CD8-positive, alpha-beta memory T cell (primary cell): ENCODE measurements at places on chromosomes 2 and 18. TPM values are rescaled to one million over a fixed set of nuclear protein-coding genes. Genes with fewer than 3 reads are reported as not detected.

SMYD1 gene
- polyA plus RNA-seq, result not detected

CNOT11 gene
- polyA plus RNA-seq, result 70.0 TPM

MZT2B gene
- 179 TPM for polyA plus RNA-seq

MC4R gene
- polyA plus RNA-seq, result not detected

ADRA2B gene
- not detected for polyA plus RNA-seq

TNS1 gene
- not detected for polyA plus RNA-seq

TRABD2A gene
- 36.6 TPM for polyA plus RNA-seq

CAVIN2 gene
- not detected for polyA plus RNA-seq

SGPP2 gene
- 2.2 TPM for polyA plus RNA-seq

DIS3L2 gene
- 16.4 TPM for polyA plus RNA-seq

GYPC gene
- 226 TPM for polyA plus RNA-seq

EVX2 gene
- not detected for polyA plus RNA-seq

POTEC gene
- not detected for polyA plus RNA-seq

TMEFF2 gene
- not detected for polyA plus RNA-seq

LRATD1 gene
- not detected for polyA plus RNA-seq

CHRNA1 gene
- polyA plus RNA-seq, result 0.43 TPM

VWC2L gene
- not detected for polyA plus RNA-seq

ALPG gene
- not detected for polyA plus RNA-seq

NBEAL1 gene
- polyA plus RNA-seq, result 8.5 TPM

TUBA3E gene
- polyA plus RNA-seq, result not detected

ONECUT2 gene
- not detected for polyA plus RNA-seq

ABCG5 gene
- not detected for polyA plus RNA-seq

SKA1 gene
- polyA plus RNA-seq, result 0.40 TPM

SATB2 gene
- polyA plus RNA-seq, result not detected

SPDYA gene
- 0.61 TPM for polyA plus RNA-seq

POTEE gene
- 0.14 TPM for polyA plus RNA-seq

DLGAP1 gene
- 0.46 TPM for polyA plus RNA-seq

AP1S3 gene
- 3.9 TPM for polyA plus RNA-seq

SDC1 gene
- polyA plus RNA-seq, result not detected

PRKAG3 gene
- polyA plus RNA-seq, result not detected

NEURL3 gene
- not detected for polyA plus RNA-seq

LTBP1 gene
- polyA plus RNA-seq, result not detected

CABLES1 gene
- 0.30 TPM for polyA plus RNA-seq

COL4A4 gene
- 0.08 TPM for polyA plus RNA-seq

PCARE gene
- polyA plus RNA-seq, result not detected

SLC9A4 gene
- polyA plus RNA-seq, result not detected

ATOH8 gene
- not detected for polyA plus RNA-seq

NFE2L2 gene
- polyA plus RNA-seq, result 47.7 TPM

FAM237A gene
- polyA plus RNA-seq, result not detected

TTC39C gene
- 80.2 TPM for polyA plus RNA-seq
